ENCODE measurements at places on chromosomes 12 and 14.

DNA sequence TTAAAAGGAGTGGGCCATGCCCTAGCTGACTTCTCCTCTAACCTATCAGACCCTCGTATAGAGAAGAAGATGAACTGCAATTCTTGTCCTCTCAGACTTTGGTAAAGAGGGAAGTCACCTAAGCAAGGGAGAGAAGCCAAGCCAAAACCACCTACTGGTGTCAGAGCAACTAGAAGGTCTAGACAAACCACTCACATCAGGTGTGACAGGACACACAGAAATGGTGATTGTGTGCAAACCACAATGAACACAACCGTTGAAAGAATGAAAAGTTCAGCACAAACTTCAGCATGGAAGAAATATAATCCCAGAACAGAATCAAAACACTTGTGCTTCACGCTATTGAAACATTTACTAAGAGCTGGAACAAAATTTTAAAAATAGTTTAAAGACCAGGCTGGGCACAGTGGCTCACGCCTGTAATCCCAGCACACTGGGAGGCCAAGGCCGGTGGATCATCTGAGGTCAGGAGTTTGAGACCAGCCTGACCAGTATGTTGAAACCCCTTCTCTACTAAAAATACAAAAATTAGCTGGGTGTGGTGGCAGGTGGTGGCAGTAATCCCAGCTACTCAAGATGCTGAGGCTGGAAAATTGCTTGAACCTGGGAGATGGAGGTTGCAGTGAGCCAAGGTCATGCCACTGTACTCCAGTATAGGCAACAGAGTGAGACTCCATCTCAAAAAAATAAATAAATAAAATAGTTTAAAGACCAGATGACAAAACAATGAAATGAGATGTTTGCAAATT lies 56.2 kb upstream of the NTF3 start:
- DNase-seq, result no peak

GRCh38 chr12:33587784-33588712 lies 148.4 kb upstream of the SYT10 start:
- DNase-seq, result no peak

- DNase-seq, result no peak
These were observed 77.2 kb downstream of the BTG1 start for GRCh38 chr12:92068459-92068858.

DNA sequence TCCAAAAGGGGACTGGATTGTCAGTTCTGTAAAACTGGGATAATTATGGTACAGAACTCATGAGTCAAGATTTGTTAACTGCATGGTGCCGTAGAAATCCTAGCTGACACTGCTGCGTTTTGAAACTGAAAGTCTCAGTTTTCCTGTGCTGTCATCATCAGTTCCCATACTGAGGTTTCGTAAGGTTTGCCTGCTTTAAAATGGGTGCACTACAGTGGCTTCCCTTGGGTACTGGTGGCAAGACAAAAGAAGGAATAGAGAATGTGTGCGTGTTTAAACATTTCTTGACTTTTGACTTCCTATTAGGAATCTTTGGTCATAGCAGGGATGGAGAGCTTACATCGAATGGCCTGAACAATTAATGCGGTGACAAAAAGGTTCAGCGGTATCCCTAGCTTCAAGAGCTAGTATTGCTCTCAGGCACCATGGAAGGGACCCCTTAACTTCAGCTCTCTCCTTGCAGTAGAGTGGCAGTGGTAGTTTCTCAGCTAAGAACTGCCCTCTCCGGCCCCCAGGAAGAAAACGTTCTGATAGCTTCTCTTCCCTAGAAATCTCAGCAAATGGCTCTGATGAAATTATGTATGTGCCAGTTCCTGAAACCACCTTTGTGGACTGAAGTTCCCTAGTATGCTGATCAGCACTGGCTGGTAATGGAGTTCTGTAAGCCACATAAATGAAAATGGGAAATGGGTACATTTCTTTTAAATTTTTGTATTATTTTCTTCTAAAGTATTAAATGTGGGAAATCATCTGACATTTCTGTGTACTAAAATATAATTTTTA lies 28.9 kb downstream of the ANO6 start:
- DNase-seq, result no peak

- DNase-seq, result peak; percentile 43
These were observed at the start of gene BCL7A for GRCh38 chr12:122021822-122022392. TSS of gene BCL7A (plus strand) at chr12:122021884. CDS start at chr12:122022092, 208 bp downstream.

DNA sequence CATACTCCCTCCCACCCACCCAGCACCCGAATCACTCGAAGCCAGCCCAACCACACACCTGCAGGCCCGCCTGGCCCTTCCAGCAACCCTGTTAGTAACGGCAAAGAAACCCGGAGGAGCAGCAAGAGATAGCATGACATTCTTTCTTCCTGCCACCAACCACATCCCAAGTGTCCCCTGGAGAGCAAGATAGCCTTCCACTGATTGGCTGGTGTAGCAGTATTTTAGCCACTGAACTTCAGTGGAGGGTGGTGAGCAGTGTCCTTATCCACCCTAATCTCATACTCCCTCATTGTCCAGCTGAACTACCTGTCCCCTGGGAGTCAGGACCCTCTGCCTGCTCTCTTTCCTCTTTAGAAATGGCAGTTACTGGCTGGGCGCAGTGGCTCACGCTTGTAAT lies 769 bp upstream of the SLC39A5 start:
- DNase-seq, result no peak

DNA sequence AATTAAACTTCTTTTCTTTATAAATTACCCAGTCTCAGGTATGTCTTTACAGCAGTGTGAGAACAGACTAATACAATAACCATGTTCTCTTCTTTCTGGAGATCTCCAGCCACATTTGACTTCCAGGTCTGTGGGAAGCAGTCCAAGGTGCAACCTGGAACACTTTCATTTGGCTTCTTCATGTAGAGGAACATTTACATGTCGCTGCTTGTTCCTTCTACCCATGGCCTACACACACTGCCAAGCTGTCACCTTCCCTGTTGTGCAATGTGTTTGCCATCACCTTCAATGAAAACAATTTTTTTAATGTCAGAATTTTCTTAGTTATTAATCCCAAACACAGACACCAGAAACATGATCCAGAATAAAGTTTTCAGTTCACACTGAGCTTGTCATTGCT lies 104.7 kb downstream of the PRKCH start:
- DNase-seq, result no peak

- no peak for DNase-seq
These were observed 67.6 kb upstream of the CDKN3 start for GRCh38 chr14:54329082-54329695.

- DNase-seq, result no peak
These were observed 954.5 kb upstream of the LRFN5 start for GRCh38 chr14:40652089-40652691.

GRCh38 chr12:13452955-13453570 lies 256.5 kb downstream of the EMP1 start:
- no peak for DNase-seq

- no peak for DNase-seq
These were observed 210.6 kb upstream of the NOVA1 start for GRCh38 chr14:26808407-26808806.

GRCh38 chr14:90870950-90871604 lies 54.8 kb upstream of the TTC7B start:
- no peak for DNase-seq

GRCh38 chr14:75338398-75338797 lies 59.8 kb downstream of the FOS start:
- no peak for DNase-seq

DNA sequence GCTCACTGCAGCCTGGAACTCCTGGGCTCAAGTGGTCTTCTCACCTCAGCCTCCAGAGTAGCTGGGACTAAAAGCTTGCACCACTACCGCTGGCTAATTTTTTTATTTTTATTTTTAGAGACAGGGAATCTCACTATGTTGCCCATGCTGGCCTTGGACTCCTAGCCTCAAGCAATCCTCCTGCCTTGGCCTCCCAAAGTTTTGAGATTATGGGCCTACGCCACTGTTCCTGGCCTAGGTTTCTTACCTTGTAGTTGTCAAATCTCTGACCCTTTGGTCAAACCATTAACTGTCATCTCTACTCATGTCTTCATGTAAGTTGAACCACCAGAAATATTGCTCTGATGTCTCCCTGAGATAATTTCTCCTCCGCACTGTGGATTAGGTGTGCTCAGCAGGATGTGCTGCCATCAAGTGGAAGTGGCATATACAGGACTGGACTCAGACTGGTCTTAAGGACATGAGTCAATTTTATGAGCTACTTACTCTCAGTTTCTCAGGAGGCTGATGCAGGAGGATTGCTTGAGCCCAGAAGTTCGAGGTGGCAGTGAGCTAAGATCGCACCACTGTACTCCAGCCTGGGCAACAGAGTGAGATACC lies 28.5 kb downstream of the ACTR6 start:
- no peak for DNase-seq

DNA sequence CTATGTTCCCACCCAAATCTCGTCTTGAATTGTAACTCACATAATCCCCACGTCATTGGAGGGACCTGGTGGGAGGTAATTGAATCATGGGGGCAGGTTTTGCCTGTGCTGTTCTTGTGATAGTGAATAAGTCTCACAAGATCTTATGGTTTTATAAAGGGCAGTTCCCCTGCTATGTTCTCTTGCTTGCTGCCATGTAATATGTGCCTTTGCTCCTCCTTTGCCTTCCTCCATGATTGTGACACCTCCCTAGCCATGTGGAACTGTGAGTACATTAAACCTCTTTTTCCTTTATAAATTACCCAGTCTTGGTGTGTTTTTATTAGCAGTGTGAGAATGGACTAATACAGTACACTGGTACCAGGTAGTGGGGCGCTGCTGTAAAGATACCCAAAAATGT lies 177.6 kb upstream of the SYT10 start:
- DNase-seq, result no peak

- no peak for DNase-seq
These were observed 28.1 kb downstream of the ARF6 start for GRCh38 chr14:49920935-49921334.

GRCh38 chr12:40058721-40059190 lies 47.1 kb downstream of the SLC2A13 start:
- no peak for DNase-seq

DNA sequence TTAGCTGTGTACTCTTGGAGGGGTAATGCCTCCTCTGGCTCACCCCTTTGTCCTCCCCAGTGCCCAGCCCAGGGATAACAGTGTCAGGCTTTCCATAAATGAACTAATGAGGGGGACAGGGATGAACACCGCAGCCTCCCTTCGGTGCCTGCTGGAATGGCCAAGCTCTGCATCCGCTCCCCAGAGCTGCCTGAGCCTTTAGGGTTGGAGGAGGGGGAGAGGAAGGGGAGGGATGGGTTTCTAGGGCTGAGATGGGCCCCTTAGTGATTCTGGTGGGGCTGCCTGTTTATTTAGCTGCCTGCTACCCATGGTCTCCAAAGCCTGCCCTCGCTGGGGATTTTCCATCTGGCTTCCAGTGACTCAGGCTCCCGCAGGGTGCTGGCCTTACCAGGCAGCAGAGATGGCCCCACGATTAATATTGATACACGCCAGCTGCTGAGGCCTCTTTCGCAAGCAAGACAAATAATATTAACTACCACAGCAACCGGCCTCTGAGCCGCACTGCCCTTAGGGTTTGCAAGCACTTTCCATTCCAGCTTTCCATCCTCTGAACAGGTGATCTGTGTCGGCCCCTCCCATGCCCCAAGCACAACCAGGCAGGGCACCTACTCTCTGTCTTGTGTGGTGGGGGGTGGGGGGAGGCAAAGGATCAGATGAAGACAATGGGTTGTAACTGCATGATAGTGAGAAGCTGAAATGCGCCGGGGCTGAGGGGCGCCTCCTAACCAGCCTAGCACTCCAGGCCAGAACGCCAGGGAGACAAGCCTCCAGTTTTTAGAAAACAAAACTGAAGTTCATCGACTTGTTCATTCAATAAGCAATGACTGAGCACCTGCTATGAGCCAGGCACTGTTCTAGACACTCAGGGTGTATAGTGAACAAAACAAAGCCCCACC lies 56.7 kb downstream of the C14orf132 start:
- no peak for DNase-seq
